ENCODE measurements at places on chromosomes 7 and 10.

DNA sequence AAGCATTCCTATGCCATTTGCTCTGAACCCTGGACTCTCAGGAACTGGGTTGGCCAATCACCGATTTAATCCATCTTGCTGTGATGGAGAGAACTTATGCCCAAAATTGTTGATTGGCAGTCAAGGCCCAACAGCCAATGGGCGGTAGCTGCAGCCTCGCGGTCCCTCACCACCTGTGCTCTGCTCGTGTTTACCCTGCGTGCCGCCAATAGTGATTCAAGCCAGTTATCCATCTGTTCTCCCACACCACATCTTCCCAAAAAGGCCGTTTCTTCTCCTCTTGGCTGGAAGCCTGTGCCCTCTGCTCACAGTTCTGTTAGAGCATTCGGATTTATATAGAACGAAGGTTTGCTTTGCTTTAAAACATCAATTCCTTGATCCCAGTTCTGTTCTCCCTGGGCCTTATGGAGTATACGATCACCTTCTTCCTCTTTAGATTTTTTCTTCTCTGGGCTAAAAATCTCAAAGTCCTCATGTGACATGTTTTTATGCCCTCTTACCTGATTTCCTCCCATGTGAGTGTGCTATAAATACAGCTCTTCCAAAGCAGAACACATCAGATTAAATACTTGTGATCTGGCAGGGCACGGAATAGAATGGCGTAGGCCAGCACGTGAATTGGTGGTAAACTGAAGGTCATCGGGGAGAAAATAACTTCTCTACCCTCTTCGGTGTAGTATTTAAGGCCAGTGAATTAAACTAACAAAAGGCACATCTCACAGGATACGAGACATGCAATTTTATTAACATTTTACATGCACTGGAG, 212.8 kb downstream of the NSUN6 start:
- DNase-seq, result no peak

- no peak for DNase-seq
Observed at GRCh38 chr7:101223528-101223927, 5.6 kb downstream of the ZNHIT1 start.

- no peak for DNase-seq
Observed at GRCh38 chr10:75935650-75936400, 504.4 kb downstream of the LRMDA start.

GRCh38 chr10:101061624-101062231, at the start of gene KAZALD1:
KAZALD1 (plus strand) TSS chr10:101061989; CDS start chr10:101062593, 604 bp downstream.
- peak; percentile 68 for DNase-seq

GRCh38 chr7:57867884-57868701, 418.1 kb downstream of the ZNF716 start:
- DNase-seq, result no peak

DNA sequence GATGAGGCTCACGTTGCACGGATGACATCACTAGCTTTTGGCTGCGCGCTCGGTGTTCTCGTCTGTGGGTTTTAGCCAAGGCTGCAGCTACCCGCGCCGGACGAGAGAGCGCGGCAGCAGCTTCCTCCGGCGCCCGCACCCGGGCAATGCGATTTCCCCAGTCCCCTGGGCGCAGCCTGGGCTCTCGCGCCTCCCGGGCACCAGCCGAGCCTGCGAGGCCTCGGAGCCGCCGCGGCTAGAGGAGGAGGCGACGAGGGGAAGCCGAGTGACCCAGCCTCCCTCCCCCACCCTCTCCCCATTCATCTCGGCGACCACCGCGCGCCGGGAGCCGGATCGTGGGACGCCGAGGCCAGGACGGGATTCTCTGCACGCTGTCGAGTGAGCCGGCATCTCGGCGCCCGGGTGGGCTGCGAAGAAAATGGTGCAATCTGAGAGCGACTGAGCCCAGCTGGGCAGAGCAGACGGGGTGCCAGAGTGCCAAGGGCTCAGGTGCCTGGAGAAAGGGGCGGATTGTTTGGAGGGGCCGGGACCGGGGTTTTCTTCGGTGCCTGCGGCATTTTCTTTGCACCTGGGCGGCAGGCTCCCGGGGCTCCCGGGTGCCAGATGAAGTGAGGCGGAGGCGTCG, 1.2 kb upstream of the TMEM178B start:
- DNase-seq, result peak; percentile 2

DNA sequence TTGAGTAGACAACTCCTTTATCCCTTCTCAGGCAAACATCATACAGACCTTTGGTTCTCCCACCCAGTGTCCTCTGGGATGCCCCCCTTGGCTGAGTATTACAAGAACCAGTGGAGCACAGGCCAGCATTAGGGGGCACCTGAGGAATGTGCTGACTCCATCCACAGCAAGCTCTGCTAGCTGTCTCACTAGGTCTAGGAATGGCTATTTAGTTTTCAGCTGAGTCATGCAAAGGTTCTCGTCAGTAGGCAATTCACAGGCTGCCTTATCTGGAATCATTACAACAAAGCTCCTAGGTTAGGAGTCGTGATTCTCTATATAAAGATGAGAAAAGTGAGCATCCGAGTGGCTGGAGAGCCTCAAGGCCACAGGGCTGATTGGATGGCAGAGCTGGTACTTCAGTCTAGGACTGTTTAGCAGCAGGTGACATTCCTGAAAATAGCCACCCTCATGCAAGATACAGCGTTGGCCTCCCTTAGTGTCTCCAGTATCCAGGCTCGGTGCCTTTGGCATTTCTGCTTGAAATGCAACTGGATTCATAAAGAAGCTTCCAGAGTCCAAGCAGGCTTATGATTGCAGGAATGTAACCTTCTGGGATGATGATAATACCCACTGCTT, 75.8 kb downstream of the CDCA7L start:
- DNase-seq, result no peak

- DNase-seq, result no peak
Observed at GRCh38 chr7:115574681-115575291, 455.8 kb downstream of the TFEC start.

DNA sequence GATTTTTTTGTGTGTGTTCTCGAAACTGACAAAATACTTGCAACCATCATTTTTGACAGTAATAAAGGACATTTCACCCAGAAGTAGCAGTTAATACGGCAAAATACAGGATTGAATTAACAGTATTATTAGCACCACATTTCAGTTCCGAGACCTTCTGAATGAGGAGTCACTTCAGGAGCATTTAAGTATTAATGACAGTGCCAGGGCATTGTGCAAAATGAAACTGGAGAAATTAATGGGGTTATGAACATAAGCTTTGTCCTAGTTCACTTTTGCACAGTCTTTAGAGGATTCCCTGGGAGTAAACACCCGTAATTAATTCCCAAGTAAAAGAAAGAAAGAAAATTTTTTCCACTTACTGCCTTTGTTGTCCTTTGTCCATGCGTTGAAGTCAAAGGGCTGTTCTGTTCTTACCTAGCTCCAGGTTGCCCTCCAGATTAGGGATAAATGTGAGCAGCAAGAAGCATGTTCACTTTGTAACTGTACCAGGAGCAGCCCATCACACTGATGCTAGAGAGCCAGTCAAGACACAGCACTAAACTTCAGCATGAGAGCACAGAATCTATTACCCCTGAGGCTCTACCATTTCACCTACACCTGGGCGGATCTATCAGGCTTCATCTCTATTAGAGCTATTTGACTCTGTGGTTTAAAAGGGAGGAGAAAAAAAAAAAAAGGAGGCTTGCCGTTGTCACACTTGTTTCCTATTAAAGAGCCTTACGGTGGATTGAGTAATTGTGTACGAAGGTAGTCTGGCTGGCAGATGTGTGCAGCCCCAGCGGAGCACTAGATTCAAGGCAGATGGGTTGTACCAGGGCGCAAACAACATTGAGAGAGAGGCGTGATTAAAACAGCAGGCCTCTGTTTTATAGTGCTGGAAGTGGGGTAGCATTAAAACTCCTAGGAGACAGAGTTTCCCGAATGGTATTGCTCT, 297.8 kb upstream of the SEMA3A start:
- peak; percentile 83 for DNase-seq
